ENCODE measurements at places on chromosomes 4 and X.

GRCh38 chrX:2689773-2690666, 1.1 kb upstream of the CD99 start:
- DNase-seq: no peak

DNA sequence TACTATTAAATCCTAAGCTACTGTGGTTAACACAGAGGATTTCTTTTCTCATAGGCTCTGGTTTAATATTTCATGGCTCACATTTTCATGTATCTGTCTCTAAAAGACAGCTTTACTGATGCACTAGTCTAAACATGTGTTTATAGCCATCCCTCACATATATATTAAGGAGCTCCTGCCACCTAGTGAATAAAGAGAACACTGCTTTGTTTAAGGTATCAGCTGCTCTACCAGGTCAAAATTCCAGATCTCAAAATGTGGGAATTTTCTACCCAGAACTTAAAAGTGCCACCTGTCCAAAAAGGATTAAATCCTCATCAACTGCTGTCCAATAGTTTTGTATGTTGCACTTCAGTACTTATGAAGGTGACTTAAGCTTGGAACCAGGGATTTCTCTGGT, 188.5 kb upstream of the TEX13C start:
- no peak for DNase-seq

GRCh38 chrX:154308108-154308946, 12.7 kb downstream of the TKTL1 start:
- DNase-seq: peak; percentile 44

GRCh38 chr4:88697588-88698329, at the start of gene NAP1L5:
NAP1L5 (minus strand) TSS chr4:88697829; CDS start chr4:88697754, 75 bp downstream.
- peak; percentile 78 for DNase-seq

GRCh38 chr4:143642611-143643010, 57.9 kb downstream of the FREM3 start:
- DNase-seq: no peak

DNA sequence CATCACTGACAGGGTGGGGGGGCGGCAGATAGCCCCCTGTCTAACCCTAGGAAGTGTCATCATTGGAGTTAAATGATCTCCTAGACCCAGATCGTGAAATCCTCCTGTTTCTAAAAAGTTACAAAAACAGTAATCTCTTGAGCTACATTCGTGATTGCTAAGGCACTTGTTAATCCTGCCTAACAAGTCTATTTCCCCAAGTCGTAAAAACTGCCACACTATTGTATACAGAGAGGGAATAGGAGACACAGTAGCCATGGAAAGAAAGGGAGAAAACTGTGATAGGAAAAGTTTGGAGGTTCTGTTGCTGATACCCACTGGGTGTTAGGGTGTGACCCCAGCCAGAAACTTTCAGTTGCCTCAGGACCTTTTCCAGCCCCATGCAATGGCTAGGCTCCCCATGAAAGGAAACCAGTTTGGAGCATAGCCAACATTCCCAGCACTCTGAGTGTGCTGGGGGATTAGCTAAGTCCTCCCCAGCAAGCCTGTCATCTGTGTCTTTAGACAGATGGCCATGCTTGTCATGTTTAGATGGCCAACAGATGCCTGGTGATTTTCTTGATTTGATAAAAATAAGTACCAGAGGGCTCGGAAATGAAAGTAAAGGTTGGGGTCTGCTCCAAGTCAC, 63.3 kb upstream of the ANXA10 start:
- no peak for DNase-seq

- DNase-seq: no peak
These were observed 334.9 kb upstream of the GATB start for GRCh38 chr4:152095701-152096070.

GRCh38 chr4:37322122-37322521, 77.6 kb downstream of the NWD2 start:
- no peak for DNase-seq

GRCh38 chrX:40581336-40581920, 658 bp downstream of the ATP6AP2 start:
- DNase-seq: no peak

GRCh38 chr4:34193451-34194154, 2050.7 kb downstream of the ARAP2 start:
- no peak for DNase-seq

DNA sequence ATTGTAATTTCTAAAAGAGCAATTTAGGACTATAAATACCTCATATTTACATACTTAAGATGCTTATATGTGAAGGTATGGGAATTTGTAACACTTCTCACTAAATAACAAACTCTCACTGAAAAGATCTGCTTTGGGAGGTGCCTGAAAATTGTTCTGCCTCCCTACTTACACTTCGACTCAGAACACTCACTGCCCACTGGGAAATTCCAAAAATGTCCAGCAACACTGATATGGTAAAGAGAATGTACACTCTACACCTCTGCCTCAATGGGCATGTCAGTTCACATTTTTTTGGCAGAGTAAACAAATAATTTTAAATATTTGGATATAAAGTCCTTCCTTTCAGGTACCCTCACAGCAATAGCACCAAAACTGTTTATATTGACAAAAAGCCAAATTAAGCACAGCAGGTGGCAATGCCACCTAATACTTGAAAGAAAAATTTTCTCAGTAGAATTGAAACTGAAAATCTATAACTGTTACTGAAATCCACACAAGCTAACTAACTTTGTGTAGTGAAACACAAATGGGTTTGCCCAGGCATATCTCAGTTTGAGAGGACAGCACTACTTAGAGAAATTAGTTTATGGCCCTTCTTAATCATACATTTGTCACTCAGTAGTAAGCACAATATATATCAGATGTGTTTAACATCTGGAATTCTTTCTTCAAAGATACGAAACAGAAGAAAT, 67.1 kb downstream of the PRDM5 start:
- no peak for DNase-seq

GRCh38 chrX:97310373-97310772, 426.7 kb downstream of the RPA4 start:
- no peak for DNase-seq

GRCh38 chrX:8748855-8749254, 16.9 kb upstream of the ANOS1 start:
- DNase-seq: peak; percentile 27

GRCh38 chr4:86670756-86671155, 76.6 kb downstream of the PTPN13 start:
- no peak for DNase-seq

- no peak for DNase-seq
These were observed 564 bp downstream of the FAM149A start for GRCh38 chr4:186104890-186105646.

DNA sequence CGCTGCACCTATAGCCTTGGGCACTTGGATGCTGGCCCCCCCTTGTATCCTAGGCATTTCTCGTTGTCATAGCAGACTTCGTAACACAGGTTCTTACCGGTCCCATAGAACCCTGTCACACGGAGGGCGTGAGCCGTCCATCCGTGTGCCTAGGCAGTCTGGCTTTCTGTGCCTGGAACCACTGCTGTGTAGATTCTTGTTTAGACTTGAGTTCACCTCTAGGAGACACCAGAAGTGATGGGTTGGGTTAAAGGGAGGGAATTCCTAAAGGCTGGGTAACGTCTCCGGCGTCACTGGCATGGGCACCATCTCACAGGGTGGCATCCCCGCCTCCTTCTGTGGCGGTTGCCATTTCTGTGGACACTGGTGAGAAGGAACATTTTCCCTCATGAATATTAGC, 13.5 kb upstream of the NKX1-1 start:
- no peak for DNase-seq

- no peak for DNase-seq
These were observed 404.6 kb upstream of the PITX2 start for GRCh38 chr4:111027526-111027925.

- DNase-seq: no peak
These were observed 199.2 kb downstream of the SHROOM3 start for GRCh38 chr4:76634220-76634619.

DNA sequence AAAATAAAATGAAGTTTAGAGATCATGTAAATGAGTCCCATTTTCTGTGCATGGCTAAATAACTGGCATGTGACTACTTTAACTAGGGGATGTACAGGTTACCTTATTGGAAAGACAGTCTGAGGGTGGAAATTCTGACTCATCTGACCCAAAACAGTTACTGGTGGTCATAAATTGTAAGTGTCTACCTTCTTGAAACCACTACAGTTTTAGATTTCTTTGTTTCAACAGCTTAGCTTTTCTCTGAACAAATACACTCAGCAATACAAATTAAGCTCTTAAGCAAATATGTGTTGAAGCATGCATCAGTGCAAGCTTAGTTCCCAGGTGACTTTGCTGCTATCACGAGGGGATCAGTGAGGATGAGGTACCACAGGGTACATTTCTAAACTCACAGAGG, 60.7 kb upstream of the PGM2 start:
- DNase-seq: peak; percentile 71

DNA sequence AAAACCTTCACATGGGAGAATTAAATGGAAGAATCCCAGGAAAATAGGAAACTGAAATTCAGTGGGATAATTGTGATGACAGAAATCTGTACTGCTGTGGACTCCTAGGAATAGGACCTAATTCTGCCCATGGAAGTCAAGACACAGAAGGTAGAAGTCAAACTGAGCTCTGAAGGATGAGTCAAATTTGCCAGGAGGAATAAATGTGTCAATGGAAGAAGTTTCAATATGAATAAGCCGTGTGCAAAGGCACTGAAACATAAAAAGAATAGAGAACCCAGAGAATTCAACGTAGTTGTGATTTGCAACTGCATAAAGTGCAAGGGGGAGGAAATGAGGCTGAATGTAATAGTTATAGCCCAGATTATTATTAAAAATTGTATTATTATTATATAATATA, 11.6 kb downstream of the ENAM start:
- DNase-seq: no peak

- DNase-seq: no peak
These were observed 128.1 kb downstream of the TMEM164 start for GRCh38 chrX:110131031-110131430.

- no peak for DNase-seq
These were observed 294.2 kb upstream of the FTHL17 start for GRCh38 chrX:31366041-31366440.
